GM04504 (cell line): ENCODE measurements at places on chromosomes 6 and 20.

DNA sequence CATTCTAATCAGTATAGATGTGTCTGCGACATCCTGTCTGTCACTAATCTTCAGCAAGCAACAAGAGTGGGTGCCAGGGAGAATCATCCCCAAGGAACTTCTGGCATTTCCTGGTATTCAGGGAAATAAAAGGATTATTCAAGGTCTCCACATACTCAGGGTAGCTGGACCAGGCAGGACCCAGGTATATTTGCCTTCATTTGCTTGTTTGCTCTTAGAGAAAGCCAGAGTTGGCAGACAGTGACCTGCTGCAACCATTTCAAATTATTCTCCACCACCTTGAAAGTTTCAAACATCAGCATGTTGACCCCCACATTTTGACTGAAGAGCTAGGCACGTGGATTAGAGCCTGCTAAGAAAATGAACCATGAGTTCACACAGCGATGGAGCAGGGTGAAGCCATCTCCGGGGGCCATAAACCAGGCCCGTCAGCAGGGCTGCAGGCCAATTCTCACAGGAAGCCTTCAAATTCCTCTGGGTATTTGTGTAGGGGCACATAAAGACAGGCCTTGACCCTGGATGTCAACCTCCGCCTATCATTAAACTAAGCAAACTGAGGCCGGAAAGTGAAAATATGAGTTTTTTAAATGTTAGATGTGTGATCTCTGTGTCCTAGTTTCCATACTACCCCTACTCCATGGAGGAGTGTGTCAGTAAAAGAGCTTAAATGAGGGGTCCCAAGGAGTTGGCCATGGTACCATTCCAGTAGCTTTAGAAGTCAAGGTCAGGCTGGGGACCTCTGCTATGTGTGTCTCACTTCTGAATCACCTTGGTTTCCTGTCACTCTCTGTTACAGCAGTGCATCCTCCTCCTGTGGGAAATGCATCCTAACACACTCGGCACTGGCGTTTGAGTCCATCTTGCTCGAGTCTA, 32.9 kb downstream of the TRAM2 start:
- no peak for DNase-seq

DNA sequence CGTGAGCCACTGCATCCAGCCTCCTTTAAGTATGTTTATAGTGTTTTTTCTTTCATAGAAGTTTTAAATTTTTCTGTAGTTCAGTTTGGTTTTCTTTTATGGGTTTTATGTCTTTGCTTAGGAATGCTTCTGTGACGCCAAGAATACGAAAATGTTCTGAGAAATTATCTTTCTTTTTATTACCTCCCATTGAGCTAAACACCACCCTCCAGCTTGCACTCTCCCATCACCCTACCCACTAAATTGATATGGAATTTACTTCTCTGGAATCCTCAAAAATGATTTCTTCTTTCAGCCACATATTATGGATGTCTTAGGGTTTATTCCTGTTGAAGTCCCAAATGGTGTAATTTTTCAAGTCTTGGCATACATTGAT, 38.1 kb downstream of the JARID2 start:
- DNase-seq, result no peak

- no peak for DNase-seq
These were observed 65.5 kb upstream of the F13A1 start for GRCh38 chr6:6386010-6386409.

DNA sequence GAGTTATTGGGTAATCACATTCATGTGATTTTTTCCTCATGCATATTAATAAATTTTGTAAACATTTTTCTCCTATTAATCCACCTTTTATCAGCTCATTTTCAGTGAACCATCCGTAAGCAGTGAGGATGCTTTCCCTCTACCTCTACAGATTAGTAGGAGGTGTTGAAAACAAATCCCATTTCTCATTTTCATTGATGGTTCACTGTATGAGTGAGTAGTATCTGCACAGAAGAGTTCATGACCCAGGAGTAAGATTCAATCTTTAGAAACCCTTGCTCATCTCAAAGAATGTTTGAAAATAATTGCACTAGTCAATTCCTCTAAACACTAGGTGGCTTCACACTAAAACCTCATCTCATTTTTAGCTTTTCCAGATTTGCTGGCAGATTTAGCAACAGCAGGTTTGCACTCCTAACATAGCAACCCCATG, 440.0 kb downstream of the HAO1 start:
- no peak for DNase-seq

- no peak for DNase-seq
These were observed 41.2 kb downstream of the OPN5 start for GRCh38 chr6:47822856-47823554.

- DNase-seq, result no peak
These were observed 25.8 kb upstream of the SNRPC start for GRCh38 chr6:34731393-34732060.

GRCh38 chr6:121639021-121639420, 203.6 kb downstream of the GJA1 start:
- DNase-seq, result no peak

DNA sequence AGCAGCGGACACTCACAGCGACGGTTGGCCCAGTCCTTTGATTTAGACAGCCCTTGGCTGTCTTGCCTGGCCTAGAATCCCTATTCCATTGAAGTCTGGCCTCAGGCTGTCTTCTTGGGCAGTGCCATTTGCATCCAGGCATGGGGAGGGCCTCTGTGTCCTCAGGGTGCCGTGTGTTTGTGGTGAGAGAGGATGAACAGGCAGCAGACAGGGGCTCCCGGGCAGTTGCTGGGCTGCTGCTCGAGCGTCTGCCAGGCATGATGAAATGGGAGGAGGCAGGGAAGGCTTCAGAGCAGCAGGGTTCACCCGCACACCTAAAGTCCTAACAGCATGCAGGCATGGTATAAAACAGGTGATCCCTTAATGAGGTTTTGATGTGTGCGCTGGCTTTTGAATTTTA, 126.9 kb downstream of the SOBP start:
- no peak for DNase-seq

DNA sequence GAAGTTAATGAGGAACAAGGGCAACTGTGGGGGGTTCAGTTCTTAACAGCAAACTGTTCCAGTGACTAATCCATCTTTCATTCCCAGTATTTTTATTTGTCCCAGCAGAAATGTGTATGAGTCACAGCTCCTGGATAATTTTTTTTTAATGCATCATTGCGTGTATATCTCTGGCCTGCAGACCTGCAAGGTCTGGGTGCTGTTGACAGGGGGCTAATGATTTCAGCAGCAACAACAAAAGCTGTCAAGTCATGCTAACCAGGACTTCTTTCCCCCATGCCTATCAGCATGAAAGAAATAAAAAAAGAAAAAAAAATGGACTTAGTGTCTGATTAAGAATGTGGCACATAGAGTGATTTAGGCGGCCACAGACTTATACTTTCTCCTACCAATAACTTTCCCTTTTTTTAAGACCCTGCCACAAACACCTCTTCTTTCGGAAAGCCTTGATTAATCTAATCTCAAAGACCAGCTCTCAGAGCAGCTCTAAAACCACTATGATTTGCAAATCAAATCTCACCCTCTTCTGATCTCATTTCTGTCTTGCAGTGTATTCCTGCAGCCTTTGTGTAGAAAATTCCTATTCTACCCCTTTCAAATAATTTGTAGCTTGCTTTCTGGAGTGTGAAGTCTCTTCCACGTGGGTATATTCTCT, 14.2 kb upstream of the PREX1 start:
- peak; percentile 59 for DNase-seq

DNA sequence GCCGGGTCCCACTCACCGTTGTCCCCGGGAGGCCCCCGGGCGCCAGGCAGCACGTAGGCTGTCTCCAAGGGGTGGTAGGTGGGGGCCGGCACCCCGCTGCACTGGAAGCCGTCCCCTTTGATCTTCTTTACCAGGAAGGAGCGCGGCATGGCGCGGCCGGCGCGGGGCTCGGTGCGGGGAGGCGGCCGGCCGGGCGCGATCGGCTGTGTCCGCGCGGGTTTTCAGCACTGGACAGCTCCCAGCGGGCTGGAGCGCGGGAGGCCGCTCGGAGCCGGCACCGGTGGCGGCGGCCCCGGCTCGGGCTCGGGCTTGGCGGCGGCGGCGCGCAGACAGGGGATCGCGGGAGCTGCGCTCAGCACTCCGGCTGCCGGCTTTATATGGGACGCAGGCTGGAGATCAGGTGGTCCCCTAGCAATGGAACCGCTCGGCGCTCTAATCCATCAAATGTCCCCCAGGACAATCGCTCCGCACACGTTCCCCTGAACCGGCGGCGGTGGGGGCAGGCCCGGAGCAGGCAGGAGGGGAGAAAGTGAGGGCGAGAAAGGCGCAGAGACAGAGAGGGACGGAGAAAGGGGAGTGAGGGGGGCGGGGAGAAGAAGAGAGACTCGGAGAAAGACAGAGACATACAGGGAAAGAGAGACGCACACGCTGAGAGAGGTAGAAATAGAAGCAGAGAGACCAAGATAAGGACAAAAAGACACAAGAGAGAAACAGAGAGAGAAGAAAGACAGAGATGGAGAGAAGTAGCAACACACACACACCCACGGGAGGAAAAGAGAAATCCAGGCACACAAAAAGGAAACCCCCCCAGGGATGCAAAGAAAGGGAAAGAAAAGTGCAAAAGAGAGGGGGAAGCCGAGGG, at the start of gene SCRT2:
Gene SCRT2, minus strand, starts transcription at position 350 of the 862 bp plus-strand sequence. Its CDS starts 201 bp downstream, at position 149.
- DNase-seq, result peak; percentile 54

DNA sequence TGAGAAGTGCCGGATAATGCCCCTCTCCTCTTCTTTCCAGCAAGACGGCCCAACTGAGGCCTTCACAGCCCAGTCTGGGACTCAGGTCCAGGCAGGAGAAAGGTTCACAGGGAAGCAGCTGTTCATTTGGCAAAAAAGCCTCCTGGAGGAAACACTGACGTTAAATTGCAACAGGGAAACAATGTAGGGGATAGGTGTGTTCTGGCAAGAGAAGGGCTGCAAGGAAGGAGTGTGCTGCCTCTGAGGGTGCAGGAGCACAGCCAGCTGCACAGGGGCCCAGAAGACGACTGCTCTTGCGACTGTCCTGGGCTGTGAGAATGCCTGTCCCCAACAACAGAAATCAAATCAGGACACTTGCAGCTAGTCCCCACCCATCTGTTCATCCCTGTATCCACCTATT, 70.6 kb upstream of the PMEPA1 start:
- DNase-seq, result no peak

- DNase-seq, result no peak
These were observed 147.2 kb upstream of the EYA4 start for GRCh38 chr6:133093956-133094355.

DNA sequence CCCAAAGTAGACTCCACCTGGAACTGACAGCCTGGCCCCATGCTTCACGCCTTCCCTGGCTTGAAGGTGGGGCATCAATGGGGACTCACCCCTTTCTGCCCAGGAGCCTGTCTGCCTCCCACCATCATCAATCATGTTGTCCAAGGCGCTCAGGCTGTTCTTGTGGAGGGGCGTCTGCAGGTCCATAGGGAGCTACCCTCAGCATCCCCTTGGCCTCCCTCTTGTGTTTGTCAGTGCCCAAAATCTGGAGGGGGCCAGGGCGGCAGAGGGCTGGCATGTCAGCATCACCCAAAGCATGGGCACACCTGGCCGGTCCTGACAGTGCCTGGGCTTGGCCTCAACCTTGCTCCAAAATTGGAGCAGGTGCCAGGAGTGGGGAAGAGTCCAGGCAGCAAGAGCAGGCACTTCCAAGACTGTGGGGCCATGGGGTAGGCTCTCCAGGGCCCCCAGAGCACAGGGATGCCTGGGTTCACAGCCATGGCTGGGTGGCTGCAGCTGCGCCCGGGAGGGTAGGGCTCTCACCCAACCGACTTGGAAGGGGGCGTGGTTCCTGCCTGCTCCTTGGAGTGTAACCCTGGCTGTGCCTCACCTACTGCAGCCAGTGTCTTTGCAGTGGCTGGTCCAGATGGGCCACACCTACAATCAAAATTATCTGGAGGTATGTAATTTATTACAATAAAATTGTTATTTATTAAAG, 903.4 kb downstream of the EYS start:
- DNase-seq, result no peak

DNA sequence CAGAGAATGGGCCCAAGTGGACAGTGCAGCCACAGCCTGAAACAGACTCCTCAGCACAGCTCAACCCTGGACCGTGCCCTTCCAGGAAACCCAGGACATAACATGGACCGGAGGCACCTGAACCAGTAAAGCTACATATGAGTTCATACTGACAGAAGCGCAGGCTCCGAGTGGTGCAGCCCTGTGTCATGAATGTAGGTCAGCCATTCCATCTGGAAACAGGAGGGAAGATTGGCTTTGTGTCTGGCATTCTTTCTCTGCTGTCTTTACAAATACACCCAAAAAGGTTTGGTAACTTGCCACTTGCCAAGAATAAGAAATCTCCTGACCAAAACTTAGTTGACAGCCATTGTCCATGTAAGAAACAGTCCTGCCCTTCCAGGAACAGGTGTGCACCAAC, 366.6 kb downstream of the RNGTT start:
- no peak for DNase-seq

DNA sequence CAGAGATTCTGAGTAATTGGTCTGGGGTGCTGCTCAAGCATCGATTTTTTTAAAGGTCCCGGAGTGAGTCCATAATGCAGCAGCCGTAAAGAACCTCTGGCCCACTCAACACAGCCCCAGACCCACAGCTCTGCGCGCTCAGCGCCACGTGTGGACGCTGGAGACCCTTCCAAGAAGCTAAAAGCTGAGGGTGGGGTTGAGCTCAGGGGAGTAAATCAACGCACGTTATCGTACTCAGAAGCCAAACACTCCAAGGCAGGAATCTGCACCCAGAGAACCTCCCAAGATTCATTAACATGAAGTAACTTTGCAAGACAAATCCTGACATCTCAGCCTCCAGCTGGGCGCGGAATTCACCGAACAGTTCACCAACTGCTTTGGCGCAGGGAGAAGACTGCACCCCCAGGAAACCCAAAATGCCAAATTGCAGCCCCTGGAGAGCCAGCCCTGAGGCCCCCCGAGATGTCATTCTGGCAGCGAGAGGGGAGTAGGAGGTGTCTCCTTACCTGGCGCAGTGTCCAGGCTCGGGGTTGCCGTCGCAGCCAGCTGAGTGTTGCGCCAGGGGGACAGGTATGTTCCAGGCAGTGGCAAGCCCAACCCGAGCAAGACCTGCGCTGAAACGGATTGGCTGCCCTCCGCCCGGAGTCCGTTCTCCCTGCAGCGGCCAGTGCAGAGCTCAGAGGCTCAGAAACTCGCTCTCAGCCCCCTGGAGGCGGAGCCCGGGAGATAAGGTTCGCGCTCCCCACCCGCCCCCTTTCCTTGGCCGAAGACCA, at the start of gene COL21A1:
Gene COL21A1, minus strand, starts transcription at position 700 of the 773 bp plus-strand sequence. CDS start 64,962 bp downstream, outside the sequence.
- no peak for DNase-seq

GRCh38 chr6:32700391-32701040, 34.1 kb upstream of the HLA-DQB1 start:
- DNase-seq, result peak; percentile 15
